Retinal pigment epithelial cell (primary cell): ENCODE measurements at places on chromosomes 5 and 9.

- DNase-seq = no peak
Measured at GRCh38 chr9:19104515-19105282, 2.0 kb upstream of the HAUS6 start.

DNA sequence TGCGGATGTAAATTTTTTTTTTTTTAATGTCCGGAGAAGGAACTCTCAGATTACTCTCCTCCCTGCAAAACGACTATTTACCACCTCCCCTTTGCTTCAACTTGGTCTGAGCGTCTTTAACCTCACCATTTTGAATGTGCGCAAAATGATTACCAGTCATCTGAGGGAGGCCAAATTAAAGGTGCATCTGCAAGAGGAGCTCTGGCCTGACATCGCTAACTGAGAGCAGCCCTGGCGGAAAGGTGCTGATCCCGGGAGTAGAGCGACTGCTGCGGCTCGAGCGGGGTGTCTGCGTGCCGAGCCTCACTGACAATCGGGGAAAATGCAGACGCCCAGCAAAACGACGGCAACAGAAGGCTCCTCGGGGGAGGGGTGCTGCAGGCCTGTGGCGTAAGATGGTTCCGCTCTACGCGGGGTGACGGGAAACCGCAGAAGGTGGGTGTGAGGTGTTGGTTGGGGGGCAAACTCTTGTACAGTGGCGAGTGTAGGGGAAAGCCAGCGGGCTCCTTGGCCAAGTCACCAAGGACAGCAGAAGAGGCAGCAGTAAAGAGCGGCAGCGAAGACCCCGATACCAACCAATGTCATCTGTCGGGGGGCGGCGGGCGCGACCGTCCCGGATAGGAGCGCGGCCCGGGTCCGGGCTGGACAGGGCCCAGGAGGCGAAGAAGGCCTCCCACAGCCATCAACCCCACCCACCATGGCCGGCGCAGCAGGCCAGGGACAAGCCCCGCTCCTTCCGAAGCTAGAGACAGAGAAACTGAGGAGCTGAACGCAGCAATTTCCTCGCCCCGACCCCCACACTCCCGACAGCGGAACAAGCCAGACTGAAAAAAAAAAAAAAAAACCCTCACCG, 557 bp downstream of the PJA2 start:
- peak; percentile 35 for DNase-seq

GRCh38 chr5:32953694-32954093, 242.6 kb downstream of the NPR3 start:
- no peak for DNase-seq

DNA sequence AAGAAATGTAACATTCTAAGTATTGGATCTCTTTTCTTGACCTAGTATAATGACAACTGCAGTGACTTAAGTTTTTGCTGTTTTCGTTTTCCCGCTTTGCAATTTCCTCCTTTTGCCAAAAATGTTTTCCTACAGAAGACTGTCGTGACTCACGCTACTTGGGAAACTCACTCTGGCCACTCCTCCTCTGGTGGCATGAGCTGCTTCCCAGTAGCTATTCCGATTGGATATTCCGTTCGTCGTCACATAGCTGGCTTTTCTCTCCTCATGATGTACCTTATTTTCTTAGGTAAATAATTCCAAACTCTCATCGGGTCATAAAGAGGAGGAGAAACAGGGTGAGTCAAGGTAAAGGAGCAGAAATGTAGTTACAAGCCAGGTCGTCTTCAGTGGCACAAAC, 64.9 kb downstream of the GOLPH3 start:
- DNase-seq = no peak

- DNase-seq = no peak
Measured at GRCh38 chr5:95821110-95822021, 1.2 kb downstream of the GLRX start.

GRCh38 chr9:34744295-34745221, 34.6 kb upstream of the CCL21 start:
- peak; percentile 15 for DNase-seq

DNA sequence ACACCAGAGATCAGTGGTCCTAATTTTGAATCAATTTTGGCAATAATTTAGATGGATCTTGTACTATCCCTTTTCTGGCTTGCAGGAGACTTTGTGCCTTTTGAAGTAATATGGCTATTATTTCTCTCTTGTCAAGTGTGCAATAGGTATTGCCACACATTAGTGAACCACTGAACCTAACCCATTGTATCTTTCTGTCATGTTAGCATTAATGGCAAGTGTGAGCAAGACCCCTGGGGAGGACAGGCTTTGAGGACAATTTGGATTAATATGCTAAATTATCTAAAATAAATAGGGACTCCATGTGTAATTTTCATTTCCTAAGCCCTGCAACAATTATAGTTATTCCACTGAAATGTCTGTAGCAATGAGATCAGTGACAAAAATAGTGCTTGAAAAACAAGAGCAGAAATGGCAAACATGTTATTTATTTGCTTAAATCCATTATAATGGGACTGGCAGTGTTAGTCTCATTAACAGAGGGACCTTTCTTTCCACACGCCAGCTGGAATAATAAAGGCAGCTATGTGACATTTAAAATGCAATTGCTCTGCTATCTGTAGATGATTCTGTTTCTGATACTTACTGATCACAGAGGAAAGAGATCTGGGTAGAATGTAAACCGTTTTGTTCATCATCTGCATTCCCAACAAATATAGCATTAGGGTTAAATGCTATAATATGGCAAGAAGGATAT, 753.3 kb upstream of the ZNF608 start:
- DNase-seq = no peak

DNA sequence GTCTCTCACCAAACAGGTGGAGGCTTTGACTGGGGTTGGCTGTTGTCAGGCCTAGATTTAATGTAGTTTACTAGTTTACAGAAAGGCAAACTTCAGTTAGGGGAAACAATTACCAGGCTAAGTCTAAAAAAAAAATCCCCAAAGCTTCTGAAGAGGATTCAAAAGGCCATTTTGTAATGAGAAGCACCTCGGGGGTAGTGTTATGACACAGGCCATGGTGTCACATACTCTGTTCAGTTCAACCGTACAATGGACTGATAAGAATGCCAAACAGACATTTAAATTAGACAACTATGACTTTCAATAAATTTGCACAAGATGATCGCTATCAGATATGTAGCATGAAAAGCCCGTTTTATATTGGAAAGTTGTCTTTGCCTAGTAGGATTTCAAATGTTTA, 120.1 kb upstream of the PCA3 start:
- no peak for DNase-seq

DNA sequence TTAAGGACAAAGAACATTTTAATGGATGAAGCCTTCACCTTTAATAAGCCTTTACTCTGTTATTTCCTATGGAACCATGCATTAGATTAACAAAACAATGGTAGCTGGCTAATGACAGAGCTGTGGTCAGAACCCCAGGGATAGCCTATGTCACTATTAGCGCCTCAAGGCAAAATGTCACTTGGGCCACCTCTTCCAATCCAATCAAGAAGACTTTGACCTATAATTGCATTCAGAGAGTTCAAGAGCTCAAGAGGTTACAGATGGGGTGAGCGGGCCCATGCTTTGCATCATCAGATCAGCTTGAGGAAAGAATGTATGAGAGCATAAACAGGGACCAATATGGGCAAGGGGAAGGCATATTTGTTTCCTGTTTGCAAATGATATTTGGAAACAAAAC, 425.1 kb downstream of the ARHGEF28 start:
- DNase-seq = no peak

- DNase-seq = no peak
Measured at GRCh38 chr9:92186631-92187030, 71.4 kb upstream of the SPTLC1 start.

- no peak for DNase-seq
Measured at GRCh38 chr5:92917044-92917443, 664.0 kb downstream of the NR2F1-AS1 start.

GRCh38 chr5:171783051-171783450, 2.6 kb upstream of the SMIM23 start:
- DNase-seq = peak; percentile 2

- DNase-seq = no peak
Measured at GRCh38 chr5:135178476-135179155, 144.6 kb upstream of the PITX1 start.

GRCh38 chr9:101586651-101587050, 8.1 kb downstream of the PPP3R2 start:
- no peak for DNase-seq

- peak; percentile 32 for DNase-seq
Measured at GRCh38 chr5:151315998-151316597, 12.5 kb upstream of the SLC36A3 start.

GRCh38 chr5:125837866-125838265, 585.3 kb upstream of the GRAMD2B start:
- no peak for DNase-seq

DNA sequence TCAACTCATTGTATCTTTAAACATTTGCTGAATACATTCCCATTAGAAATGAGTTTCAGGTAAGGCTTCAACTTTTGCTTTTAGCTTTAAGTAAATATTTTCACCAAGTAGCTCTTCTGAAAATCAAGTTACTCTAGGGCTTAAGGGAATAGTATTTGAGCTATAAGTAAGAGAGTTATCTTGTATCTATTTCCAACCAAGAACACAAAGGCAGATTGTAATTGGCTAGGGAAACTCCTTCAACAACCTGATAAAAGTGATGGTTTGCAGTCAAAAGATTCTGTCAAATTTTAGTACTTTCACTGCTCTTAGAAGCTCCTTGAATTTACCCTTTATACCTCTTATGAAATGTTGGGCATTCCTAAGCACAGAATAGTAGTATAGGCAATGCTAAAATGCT, 13.0 kb downstream of the ELL2 start:
- no peak for DNase-seq

DNA sequence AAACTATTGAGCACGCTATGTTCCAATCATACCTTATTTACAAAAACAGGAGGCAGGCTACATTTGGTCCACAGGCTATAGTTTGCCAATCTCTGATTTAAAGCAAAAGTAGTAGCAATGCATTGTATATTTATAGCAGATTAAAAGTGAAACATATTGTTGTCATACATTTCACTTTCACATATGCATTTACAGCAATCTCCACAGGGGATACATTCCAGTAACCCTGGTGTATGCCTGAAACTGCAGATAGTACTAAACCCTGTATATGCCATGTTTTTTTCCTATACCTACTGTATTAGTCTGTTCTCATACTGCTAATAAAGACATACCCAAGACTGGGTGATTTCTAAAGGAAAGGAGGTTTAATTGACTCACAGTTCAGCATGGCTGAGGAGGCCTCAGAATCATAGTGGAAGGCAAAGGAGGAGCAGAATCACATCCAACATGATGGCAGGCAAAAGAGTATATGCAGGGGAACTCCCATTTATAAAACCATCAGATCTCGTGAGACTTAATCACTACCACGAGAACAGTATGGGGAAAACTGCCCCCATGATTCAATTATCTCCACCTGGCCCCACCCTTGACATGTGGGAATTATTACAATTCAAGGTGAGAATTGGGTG, 5.9 kb upstream of the CSF1R start:
- no peak for DNase-seq

DNA sequence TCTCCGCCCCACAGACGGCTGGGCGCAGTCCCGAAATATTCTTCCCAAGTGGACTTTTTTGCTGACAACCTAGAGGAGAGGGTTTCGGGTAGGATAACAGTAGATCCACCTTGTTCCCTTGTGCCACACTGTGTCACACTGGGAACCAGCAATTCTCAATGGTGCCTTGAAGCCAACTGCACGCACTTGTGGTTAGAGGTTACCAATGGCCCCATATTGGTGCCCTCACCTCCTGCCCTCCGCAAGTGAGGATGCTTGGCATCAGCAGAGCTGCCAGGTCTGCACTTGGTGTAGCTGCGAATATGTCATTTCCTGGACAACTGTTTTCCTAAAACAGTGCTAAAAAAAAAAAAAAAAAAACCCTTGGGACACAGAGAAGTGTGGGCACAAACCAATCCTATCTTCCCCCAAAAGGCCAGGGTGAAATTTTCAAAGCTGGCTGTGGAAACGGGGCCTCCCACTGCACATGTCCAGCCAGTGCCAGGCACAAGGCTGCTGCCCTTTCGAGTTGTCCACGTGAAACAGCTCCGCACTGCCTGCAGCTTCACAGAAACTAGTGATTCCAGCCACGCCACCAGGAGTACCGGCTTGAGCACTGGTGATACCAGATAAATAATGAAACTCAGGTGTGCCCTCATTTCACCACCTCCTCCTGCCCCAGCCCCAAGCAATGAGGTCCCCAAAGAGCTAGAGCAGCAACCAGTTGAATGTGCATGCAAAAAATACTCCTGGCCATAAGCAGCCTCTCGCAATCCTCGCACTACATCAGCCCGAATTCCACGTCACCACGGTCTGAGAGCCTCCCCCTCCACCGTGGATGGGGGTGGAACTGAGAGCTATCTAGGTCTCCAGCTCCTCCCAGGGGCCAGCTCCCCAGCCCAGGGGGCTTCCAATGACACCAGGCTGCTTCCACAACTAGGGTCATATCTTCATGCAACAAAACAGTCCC, 51.2 kb downstream of the USP20 start:
- no peak for DNase-seq

DNA sequence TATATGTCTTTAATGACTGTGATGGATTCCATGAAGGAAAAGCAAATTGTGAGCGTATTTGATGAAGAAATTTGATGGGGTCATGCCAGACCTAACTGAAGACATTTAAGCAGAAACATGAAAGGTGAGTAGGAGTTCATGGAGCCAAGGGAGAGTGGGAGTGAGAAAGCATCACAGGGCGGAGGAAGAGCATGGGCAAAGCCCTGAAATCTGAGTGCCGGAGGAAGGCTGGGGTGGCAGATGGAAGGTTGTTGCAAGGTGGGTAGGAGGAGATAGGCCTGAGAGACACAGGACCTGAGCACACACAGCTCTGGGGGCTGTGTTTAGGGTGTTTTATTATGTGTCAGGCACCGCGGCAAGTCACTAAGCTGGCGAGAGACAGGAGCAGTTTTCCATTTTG, 100.3 kb upstream of the SPOCK1 start:
- DNase-seq = no peak

- DNase-seq = no peak
Measured at GRCh38 chr9:126437268-126437666, 110.6 kb downstream of the MVB12B start.

DNA sequence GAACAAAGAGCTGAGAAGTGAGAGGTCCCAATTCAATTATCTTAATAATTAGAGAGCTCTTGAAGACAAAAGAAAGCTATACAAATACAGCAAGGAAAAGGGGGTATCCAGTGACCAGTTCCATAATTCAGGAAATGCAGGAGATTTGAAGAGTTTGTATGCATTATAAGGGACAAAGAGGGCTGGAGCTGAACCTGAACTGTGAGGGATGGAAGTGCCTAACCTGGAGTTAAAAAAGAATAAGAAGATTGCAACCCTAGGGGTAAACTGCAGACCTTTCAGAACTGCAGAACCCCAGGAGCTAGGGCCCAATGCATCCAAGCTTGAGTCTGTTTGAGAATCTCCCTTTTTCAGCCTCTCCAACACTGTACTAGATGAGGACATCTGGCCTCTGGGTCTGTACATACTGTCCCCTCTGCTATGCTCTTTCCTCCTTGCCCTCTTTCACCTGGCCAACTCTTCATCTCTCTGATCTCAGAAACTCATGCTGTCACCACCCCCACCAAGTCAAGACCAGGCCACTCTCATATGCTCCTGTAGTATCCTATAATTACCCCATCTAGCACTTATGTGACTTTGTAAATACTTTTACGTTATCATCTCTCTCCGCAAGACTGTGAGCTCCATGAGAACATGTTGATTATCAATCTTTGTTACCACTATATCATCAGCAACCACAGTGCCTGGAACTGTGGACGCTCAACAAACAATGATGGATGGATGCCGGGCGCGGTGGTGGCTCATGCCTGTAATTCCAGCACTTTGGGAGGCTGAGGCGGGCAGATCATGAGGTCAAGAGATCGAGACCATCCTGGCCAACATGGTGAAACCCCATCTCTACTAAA, 6.6 kb upstream of the PRKACG start:
- no peak for DNase-seq
